ENCODE measurements at places on chromosomes 4 and X.

- DNase-seq: no peak
Observed at GRCh38 chrX:26914232-26914631, 548.9 kb downstream of the PPP4R3C start.

GRCh38 chr4:156377036-156377710 lies 423.5 kb upstream of the CTSO start:
- DNase-seq: no peak

- no peak for DNase-seq
Observed at GRCh38 chrX:39626749-39627148, 471.0 kb downstream of the BCOR start.

DNA sequence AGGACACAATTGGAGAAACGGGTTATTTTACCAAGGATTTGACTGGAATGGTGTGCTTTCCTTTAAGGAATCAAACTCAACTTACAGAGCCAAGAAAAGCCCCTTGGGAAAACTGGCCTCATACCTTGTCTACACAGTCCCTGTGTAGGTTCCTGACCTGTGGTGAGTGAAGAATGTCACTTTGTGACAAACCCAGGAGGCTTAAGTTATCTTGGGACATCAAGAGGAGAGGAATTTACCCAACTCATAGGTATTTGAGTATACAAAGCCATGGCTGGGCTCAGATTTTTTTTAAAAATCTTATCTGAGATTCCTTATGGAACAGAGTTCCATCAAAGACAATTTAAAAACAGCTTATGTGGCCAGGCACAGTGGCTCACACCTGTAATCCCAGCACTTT lies 112.1 kb downstream of the EIF4E start:
- no peak for DNase-seq

DNA sequence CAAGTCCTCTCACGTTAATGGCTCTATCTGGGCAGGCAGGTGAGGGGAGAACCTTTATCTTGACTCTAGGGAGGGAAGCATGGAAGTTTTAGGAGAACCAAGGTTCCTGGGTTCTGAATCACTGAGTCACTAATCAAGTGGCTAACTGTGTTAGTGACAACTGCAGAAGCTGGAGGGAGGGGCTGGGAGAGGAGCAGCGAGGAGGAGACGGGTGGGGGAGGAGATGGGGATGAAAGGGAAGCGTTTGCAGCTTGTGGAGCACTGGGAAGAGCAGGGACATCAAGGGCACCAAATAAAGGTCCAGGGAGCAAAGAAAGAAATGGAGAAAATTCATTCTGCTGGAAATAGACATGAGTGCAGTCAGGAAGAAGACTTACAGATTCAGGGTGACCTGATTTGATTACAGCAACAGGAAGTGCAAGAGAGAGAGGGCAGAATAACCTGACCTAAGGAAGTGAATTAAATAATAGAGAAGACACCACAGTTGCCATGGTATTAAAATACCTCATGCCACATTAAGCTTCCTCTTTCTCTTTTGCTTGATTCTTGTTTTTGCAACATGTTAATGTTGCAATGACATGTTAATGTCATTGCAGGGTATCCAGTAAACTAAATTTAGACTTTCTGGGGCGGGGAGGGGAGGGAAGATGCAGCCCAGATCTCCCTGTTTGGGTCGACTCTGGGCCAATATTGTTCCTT lies 4.5 kb upstream of the SETD7 start:
- peak; percentile 71 for DNase-seq

DNA sequence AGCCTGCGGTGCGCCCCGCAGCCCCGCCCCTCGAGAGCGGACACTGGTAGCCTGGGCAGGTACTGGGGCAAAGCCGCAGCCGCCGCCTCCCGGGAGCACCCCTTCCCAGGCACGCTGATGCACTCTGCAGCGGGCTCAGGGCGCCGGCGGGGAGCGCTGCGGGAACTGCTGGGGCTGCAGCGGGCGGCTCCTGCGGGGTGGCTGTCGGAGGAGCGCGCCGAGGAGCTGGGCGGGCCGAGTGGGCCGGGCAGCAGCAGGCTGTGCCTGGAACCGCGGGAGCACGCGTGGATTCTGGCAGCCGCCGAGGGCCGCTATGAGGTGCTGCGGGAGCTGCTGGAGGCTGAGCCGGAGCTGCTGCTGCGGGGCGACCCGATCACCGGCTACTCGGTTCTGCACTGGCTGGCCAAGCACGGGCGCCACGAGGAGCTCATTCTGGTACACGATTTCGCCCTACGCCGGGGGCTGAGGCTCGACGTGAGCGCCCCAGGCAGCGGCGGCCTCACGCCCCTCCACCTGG lies 401 bp downstream of the SOWAHD start:
- peak; percentile 6 for DNase-seq

DNA sequence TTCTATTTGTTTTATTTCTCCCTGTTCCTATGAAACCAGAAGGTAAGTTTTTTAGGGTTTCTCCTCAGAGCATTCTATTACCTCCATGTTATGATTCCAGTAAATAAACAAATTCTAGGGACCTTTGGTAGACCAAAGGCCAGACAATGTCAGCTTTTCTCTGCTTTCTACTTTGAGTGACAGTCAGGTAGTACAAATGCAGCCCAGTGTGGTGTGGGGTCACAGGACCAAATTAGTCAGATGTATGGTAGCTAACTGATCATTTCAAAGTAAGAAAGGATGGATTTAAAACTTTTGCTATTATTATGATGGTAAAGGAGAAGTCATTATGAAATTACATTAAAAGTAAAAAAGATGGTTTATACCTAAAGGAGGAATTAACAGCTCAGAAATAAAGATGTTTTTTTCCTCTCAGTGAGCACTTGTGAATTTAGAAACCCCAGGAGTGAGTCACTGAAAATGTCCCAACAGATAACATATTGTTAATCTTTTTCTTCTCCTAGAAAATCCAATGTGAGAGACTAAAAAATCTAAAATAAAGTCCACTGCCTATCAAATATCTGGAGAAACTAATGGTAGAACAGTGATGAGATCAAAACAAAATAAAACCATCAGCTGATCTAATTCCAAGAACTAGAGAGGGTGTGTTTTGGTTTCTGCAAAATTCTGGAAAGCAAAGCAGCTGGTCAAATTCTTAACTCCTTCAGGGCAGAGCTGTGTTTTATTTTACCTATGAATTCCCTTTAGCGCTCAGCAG lies 16.6 kb upstream of the KLHL2 start:
- no peak for DNase-seq

GRCh38 chrX:97551821-97552220 lies 668.1 kb downstream of the RPA4 start:
- no peak for DNase-seq

DNA sequence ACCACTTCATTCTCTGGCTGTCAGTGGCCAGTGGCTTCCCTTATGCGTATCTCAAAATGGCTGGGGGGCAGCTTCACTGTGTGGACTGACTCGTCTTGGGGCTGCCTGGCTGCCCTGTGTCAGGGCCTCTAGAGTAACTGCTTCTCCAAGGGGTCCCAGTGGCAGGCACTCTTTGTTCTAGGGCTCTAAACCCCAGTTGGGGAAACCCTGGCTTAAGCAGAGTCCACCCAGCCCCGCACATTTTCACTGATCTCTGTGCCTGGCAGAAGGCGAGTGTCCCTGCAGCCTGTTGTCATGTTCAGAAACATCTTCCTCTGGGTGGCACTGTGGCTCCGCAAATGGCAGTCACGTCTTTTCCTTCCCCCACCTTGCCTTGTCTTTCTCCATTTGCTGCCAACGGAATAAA lies 59.7 kb downstream of the NBDY start:
- no peak for DNase-seq

GRCh38 chr4:102717448-102718092 lies 43.2 kb downstream of the MANBA start:
- DNase-seq: no peak

GRCh38 chr4:87050596-87050995 lies 115.8 kb downstream of the AFF1 start:
- DNase-seq: no peak
